ENCODE measurements at places on chromosomes 6 and 20.

GRCh38 chr6:16244446-16244845, 6.1 kb downstream of the GMPR start:
- DNase-seq: no peak

- no peak for DNase-seq
Measured at GRCh38 chr6:165676435-165677068, 13.5 kb upstream of the PDE10A start.

GRCh38 chr20:37990571-37991151, 42.6 kb downstream of the TTI1 start:
- DNase-seq: no peak

DNA sequence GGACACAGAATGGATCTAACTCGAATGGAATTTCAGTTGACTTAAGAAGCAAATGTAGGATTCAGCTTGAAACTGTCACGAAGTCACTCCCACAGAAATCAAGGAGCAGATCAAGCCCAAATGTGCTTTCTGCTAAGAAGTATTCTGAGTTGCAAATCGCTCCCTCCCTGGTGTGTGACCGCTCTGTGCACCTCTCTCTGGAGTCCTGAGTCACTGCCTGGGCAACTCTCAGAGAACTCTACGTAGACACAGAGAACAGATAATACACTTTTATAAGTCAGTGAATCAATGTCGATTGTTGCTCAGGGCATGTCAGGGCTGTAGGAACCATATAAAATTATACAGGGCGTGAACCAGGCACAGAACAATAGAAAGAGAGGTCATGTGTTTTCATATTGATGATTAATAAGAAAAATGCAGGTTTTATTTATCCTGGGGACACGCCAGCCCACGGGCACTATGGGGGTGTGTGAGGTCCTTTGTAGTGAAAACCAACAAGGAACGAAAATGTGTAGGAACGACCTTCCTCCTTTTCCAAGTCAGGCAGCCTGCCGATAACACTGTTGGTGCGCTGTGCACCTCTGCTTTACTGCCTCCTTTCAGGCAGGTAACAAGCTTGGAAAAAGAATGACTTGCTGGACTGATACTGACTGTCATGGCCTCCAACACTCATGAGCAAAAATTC, 248.1 kb upstream of the FOXQ1 start:
- no peak for DNase-seq

GRCh38 chr6:44327096-44327495, 13.9 kb upstream of the AARS2 start:
- no peak for DNase-seq

GRCh38 chr6:111805511-111806164, 67.6 kb downstream of the FYN start:
- no peak for DNase-seq

DNA sequence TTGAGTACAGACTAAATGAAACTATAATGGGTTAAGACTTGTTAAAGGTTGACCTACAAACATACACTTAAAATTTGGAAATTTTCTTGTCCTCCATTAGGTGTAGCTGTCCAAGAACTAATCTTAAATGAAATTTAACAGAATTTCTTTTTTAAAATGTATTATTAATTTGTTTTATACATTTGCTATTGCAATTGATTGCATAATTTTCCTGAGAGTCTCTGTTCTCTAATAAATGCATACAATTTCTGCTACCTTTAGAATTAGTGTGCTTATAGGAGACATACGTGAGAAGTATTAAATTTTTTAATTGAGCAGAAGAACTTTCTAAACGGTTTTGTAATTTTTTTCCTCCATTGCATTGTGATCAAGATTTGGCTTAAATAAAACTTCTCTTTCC, 1.5 kb downstream of the FAM135A start:
- no peak for DNase-seq

GRCh38 chr6:39378175-39378959, 55.9 kb upstream of the KCNK16 start:
- no peak for DNase-seq

- no peak for DNase-seq
Measured at GRCh38 chr20:57332105-57333089, 2.8 kb downstream of the SPO11 start.

- no peak for DNase-seq
Measured at GRCh38 chr6:139436200-139436956, 61.9 kb upstream of the CITED2 start.

- no peak for DNase-seq
Measured at GRCh38 chr6:34569361-34569973, 13.3 kb upstream of the SPDEF start.

- DNase-seq: no peak
Measured at GRCh38 chr6:47126647-47127391, 84.7 kb upstream of the ADGRF1 start.

- DNase-seq: no peak
Measured at GRCh38 chr6:45884336-45884735, 131.3 kb downstream of the CLIC5 start.

- DNase-seq: no peak
Measured at GRCh38 chr6:108896111-108896661, 48.0 kb downstream of the ARMC2 start.

- DNase-seq: no peak
Measured at GRCh38 chr6:24306038-24306437, 51.8 kb downstream of the DCDC2 start.

All from effector memory CD4-positive, alpha-beta T cell (primary cell).